Stimulated activated CD4-positive, alpha-beta T cell treated with anti-CD3 and anti-CD28 coated beads, TNF-alpha, amount 100 ng/mL, for 1 hour (primary cell): ENCODE measurements at places on chromosomes 1 and 21.

DNA sequence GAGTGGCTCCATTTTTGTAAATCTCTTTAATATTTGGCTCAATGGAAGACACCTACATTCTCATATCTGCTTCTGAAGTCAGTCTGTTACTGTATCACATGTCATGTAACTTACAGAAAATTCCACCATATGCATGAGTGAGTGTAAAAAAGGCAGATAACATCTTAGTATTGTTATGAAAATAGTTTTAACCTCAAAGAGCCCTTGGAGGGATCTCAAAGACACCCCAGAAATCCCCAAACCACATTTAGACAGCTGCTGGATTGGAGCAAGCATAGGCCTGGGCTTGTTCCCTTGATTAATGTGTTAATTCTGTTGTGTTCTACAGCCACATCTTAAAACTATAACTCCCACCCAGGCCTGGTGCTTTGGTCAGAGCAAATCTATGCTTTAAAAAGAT lies 16.9 kb downstream of the MACO1 start:
- no peak for DNase-seq

GRCh38 chr1:64686828-64687724 lies 57.8 kb upstream of the RAVER2 start:
- DNase-seq, result no peak

DNA sequence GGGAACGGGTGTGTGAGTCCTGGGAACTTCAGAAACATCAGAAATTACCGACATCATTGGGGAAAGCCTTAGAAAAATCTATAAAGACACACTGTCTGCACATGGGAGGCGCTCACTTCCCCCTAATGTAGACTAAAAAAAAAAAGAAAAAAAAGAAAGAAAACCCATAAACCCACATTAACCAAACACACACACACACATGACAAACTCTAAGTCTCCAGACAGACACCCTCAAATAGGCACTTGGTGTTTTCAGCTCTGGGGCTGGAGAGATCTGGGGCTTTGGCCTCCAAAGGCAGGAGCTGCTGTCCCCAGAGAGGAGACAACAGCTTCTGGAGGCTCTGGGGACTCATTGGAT lies 13.2 kb upstream of the SDHB start:
- DNase-seq, result no peak

GRCh38 chr1:193553564-193553963 lies 367.2 kb upstream of the B3GALT2 start:
- no peak for DNase-seq

- no peak for DNase-seq
Observed at GRCh38 chr1:174976436-174977108, 23.2 kb upstream of the CACYBP start.

- no peak for DNase-seq
Observed at GRCh38 chr21:45457161-45457831, 52.3 kb downstream of the COL18A1 start.

GRCh38 chr1:186858923-186859322 lies 30.2 kb downstream of the PLA2G4A start:
- no peak for DNase-seq

- DNase-seq, result no peak
Observed at GRCh38 chr1:21317035-21317689, 26.9 kb upstream of the ECE1 start.

GRCh38 chr1:22953057-22953739 lies 19.5 kb downstream of the LACTBL1 start:
- no peak for DNase-seq

GRCh38 chr21:28590026-28590425 lies 402.7 kb downstream of the LTN1 start:
- no peak for DNase-seq

DNA sequence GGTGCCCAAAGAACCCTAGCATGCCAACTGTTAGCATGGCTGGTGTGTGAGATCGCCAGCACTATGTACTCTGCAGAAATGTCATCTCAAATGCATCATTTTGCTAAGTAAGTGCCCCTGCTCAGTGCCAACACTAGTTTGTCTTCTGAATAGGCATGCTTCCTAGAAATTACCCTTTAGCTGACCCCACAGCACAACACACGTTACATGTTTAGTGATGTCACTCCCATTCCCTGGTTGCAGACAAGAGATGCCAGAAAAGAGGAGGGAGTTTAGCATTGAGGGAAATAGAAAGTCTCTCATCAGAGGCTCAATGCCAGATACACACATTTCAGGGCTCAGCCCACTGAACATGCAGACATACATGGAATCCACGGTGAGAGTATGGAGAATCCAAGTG lies 9.3 kb upstream of the ST6GALNAC3 start:
- no peak for DNase-seq

DNA sequence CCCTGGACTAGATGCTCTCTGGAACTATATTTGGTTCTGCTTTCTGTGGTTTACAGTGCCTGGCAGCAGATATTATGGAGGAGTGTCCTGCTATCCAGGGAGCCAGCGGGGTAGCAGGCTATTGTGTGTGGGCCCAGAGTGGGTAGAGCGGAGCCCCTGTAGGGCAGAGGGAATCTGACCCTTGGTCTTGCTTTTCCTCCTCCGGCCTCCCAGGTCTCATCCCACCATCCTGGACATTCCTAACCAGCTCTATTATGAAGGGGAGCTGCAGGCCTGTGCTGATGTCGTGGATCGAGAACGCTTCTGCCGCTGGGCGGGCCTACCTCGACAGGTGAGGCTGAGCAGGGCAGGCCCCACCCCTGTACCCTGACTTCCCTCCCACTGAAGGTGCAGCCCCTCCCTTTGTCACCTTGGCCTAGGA lies 9.1 kb downstream of the RHOC start:
- no peak for DNase-seq

GRCh38 chr1:42682739-42683531 lies 717 bp downstream of the YBX1 start:
- DNase-seq, result peak; percentile 51

GRCh38 chr1:232627645-232628334 lies 2.1 kb downstream of the SIPA1L2 start:
- no peak for DNase-seq

- DNase-seq, result no peak
Observed at GRCh38 chr1:35748326-35748725, 21.5 kb downstream of the CLSPN start.

- DNase-seq, result no peak
Observed at GRCh38 chr1:195717651-195718050, 890.6 kb downstream of the KCNT2 start.

DNA sequence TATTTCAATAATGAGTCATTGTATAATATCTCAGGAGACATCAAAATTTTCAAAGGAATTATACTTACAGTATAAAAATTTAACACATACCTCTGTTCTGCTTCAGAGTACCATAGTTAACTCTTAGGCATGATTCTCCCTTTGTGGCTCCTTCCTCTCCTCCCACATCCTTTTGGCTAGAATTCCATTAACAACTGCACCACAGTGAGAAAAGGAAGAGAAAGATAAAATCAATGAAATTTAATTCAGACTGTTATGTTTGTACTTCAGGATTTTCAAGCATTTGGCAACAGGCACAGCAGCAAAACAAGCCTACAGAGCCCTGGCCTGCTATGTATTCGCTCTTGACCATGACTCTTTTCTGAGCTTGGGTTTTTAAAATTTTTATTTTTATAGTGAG lies 57.2 kb upstream of the SGIP1 start:
- no peak for DNase-seq

GRCh38 chr1:41648230-41648629 lies 163.7 kb upstream of the EDN2 start:
- DNase-seq, result no peak

DNA sequence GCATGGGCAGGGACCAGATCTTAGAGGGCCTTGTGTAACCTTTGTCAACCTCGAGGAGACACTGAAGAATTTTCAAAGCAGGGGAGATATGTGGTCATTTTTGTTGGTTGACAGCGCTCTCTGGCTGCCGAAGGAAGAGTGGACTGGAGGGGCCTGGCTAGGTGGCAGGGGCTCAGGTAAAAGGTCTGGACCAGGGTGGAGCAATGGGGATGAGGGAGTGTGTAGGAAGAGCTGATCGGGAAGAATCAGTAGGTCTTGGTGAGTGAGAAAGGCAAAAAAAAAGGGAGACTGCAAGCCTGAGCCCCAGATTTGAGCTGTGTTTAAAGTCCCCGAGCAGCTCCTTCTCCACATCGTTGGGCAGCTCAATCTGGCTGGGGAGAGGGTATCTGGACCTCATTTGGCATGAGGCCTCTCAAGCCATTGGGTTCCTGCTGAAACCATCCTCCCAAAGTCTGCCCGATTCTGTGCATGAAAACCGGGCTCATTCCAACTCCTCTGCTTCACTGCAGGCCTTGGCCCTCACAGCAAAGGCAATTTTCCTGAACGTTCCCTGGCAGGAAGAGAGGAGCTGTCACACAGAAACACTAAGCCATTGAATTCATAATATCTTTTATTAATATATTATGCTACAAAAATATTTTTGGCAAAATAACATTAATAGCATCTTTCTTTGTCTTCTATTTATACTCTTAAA lies 237.1 kb downstream of the TRABD2B start:
- no peak for DNase-seq

DNA sequence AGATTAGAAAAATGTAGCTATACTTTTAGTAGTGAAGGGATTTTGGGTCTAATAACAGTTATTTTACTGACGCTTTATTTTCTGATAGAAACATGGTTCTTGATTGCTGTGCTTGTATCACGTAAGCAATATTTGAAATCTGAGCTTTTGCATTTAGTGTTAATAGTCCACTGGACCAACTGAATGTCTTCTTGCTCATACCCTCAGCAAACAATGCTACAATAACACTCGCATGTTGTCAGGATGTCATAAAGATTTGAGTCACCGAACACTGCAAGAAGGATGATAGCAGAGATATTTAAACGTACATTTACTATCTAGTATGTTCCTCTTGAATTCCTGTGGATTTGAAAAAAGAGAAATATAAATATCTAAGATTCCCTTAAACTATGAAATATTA lies 7.5 kb downstream of the DYRK1A start:
- DNase-seq, result no peak

DNA sequence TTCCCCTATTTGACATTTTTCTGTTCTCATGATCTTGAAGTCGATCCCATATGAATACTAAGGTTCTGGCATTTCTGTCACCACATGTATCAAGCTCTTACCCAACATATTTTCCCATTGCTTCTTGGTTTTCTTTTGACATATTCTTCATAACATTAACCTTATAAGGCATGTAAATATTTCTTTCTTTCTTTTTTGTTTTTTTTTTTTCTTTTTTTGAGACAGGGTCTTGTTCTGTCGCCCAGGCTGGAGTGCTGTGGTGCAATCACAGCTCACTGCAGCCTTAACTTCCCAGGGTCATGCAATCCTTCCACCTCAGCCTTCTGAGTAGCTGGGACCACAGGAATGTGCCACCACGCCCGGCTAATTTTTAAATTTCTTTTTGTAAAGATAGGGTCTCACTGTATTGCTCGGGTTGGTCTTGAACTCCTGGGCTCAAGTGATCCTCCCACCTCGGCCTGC lies 33.1 kb upstream of the ERRFI1 start:
- DNase-seq, result no peak

DNA sequence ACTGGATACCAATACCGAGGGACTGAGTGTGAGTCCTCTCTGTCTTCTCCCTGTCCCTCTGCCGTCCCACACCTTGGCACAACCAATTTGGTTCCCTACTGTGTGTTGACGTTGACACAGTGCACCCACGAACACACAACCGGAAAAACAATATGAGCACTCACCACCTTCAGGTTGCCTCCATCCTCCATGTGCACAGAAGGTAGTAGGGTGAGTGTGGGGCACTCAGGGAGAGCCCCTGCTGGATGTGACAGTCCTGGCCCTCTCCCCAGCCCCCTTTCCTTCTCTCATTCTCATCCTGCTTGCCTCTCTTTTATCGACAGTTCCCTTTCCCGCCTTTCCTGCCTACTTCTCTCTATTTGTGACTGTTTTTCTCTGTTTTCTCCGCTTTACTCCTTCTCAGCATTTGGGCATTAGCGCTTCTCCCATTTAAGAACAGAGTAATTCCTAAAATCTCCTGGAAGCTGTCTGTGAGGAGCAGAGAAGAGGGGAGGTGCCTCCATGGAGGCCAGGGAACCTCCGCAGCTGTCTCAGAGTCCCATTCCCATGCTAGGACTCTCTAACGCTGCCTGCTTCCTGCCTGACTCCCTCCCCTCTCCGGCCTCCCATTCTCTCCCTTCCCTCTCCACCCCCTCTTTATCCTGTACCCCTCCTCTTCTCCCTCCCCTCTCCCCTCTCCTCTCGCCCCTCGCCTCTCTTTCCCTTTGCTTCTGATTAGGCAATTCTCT lies 16.4 kb downstream of the CADM3 start:
- DNase-seq, result no peak

GRCh38 chr1:147723691-147724323 lies 36.6 kb downstream of the GJA5 start:
- DNase-seq, result no peak

- no peak for DNase-seq
Observed at GRCh38 chr1:210264496-210265380, 32.1 kb downstream of the SERTAD4 start.

- DNase-seq, result no peak
Observed at GRCh38 chr1:153940756-153941155, 5.8 kb downstream of the DENND4B start.

- DNase-seq, result no peak
Observed at GRCh38 chr1:64915381-64916274, 50.7 kb downstream of the JAK1 start.

DNA sequence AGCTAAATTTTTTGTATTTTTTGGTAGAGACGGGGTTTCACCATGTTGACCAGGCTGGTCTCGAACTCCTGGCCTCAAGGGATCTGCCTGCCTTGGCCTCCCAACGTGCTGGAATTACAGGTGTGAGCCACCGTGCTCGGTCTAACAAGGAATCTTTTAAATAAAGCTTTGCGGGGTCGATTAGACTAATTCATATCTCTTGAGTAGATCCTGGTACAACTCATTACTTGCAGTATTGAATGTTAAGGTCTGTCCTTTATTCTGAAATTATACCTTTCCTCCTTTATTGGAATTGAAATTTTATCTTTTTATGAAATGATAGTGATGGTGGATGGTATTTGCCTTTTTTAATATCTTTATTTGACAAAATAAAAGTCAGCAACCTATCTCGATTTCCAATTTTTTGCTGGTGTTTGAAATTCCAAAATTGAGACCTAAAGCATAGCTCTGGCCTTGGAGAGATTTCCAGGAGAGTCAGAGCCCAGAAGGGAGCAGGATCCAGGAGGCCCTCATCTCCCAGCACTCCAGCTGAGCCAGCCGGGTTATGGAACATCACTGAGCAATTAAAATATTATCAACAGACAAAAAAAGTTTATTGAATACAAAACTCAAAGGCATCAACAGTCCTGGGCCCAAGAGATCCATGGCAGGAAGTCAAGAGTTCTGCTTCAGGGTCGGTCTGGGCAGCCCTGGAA lies 4.7 kb downstream of the S100A2 start:
- DNase-seq, result no peak

DNA sequence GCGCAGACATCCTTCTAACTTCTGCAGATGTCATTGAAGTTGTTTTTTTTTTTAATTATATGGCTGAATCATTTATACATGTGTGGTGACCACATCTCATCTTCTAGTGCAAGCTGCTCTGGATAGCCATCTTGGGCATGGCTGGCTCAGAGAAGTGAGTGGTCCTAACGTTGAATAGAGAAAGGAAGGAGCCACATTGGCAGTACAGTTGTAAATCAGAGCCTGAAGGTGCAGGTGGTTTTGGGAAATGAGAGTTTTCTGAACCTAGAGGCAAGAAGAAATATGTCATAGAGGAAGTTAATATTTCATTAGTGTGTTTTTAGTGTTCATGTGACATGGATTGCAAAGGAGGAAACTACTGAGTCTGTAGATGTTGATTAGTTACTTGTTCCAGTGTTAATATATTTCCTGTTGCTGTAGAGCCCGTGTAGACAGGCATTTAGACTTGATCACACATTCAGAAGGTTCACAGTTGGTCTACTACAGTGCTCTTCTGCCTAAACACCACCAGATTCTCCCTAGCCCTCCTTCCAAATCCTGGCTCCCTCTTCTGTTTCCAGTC lies 163.7 kb downstream of the ROR1 start:
- DNase-seq, result no peak
